ENCODE measurements at places on chromosomes 7 and 10.

GRCh38 chr7:98864731-98865453, 4.9 kb downstream of the TMEM130 start:
- no peak for DNase-seq

DNA sequence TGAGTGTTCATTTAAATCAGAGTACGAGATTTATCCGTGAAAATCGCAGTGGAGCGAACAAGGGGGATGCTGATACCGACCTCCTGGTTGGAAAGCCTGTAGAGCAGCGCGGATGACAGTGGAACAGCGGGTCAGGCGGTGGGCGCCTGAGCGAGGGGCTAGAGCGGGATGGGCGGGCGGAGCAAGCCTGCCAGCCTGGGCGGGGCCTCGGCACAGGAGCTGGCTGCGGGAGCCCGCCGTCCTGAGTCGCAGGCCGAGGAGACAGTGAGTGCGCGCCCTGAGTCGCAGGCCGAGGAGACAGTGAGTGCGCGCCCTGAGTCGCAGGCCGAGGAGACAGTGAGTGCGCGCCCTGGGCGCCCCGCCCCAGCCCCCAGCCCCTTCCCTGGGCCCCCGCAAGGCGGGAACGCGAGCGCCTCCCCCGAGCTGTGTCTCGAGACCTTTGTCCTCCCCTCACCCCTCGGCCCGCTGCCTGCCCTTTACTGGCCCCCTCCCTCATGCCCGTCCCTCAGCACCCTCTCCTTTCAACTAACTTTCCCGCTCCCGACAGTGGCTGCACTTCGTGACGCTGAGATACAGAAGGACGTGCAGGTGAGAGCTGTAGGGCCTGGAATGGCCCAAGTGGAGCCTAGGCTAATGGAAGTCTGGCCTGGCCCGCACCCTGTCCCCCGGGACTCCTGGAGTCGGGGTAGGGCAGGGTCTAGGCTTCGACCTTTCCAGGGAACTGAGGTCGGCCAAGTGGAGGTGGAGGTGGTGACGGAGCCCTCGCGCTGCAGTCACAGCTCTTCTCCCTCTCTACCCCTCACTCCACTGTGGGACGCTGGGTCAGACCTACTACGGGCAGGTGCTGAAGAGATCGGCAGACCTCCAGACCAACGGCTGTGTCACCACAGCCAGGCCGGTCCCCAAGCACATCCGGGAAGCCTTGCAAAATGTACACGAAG, at the start of gene AS3MT:
AS3MT (plus strand) TSS at position 213 of the 941 bp plus-strand sequence; CDS start at position 336, 123 bp downstream.
- DNase-seq = peak; percentile 61

GRCh38 chr7:130134106-130134636, 63.8 kb downstream of the KLHDC10 start:
- DNase-seq = no peak

DNA sequence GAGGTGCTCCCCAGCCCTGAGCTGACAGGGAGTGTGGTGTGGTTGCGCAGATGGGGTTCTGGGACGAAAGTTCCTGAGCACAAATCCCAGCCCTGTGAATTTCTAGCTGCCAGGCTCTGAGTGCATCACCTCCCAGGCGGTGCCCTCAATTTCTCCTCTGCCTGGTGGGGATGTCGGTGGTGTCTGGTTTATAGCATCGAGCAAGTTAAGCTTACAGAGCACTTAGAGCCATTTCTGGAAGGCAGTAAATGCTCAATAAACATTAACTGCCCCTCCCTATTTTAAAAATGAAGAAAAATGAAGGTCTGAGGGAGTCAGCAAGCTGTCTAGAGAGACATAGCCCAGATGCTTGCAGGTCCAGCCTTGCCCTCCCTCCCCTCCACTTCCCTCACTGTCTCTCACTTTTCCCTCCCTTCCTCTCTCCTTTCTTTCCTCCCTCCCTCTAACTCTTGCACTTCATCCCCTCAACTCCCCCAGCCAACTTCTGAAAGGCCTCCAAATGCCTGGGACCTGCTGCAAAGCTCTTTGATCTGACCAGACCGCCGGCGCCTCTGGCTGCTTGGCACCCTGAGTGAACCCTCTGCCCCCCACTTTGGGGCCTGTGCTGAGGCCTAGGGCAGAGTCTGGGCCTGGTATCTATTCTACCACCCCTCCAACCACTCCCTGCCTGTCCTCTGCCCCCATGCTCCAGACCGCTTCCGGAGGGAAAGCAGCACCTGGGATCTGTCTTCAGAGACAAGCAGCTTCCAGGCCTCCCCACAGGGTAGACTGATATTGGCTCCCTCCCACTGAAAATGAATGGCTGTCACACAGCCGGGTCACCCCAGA, 438.3 kb downstream of the RPS24 start:
- DNase-seq = no peak

GRCh38 chr7:150668472-150668911, 17.0 kb upstream of the GIMAP2 start:
- no peak for DNase-seq

DNA sequence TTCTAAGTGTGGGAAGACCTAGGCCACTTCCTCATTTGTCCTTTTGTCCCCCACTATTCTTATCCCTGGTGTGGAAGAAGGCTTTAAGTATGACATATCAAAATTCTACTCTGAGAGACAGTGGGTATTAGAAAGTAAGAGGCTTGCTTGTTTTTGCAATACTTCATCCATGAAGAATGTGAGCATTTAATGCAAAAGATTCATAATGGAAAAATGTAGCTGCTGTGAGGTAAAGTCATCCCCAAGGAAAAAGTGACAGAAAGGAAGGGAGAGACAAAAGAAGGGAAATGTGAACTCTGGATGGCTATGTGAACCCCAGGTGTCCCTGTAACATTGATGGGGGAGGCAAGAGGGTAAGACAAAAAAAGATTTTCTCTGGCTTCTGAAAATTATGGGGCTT, 607.5 kb downstream of the SORCS1 start:
- no peak for DNase-seq

DNA sequence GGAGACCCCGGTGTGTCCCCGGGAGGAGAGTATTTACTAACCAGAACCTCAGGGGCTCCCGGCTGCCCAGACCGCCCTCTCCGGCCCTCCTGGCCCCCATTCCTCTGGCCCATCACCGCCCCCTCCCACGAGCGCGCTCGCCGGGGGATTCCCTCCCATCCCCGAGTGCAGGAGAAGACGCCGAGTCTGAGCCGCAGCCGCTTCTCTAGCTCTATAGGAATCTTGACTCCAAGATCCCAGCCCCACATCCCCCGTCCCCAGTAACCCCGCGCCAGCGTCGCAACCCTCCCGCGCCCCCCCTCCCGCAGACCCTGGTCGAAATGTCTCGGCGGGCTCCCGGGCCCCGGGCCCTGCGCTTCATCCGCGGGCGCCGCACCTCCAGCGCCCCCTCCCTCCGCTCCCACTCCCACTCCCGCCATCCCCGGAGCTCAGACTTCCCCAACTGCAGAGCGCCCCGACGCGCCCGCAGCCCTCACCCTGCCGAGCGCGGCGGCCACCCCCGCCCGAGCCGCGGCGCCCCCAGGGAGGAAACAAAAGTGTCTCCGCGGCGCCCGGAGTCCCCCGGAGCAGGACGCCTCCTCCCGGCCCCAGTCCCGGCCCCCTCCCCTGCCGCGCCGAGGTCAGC, 541 bp downstream of the ELMO1 start:
- no peak for DNase-seq

DNA sequence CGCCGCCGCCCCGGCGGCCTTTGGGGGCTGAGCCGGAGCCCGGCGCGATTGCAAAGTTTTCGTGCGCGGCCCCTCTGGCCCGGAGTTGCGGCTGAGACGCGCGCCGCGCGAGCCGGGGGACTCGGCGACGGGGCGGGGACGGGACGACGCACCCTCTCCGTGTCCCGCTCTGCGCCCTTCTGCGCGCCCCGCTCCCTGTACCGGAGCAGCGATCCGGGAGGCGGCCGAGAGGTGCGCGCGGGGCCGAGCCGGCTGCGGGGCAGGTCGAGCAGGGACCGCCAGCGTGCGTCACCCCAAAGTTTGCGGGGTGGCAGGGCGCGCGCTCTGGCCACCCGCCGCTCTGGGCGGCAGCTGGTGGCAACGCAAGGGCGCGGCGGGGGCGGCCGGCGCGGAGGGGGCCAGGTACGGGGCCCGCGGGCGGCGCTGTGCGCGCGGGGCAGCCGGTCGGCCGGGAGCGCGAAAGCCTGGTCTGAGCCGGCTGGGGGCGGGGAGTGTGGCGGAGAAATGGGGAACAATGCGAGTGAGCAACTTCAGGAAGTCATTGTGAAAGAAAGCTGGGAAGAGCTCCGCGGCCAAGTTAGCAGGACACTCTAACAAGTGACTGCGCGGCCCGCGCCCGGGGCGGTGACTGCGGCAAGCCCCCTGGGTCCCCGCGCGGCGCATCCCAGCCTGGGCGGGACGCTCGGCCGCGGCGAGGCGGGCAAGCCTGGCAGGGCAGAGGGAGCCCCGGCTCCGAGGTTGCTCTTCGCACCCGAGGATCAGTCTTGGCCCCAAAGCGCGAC, at the start of gene IKZF1:
IKZF1 (plus strand) TSS at position 588 of the 782 bp plus-strand sequence. CDS start 14,346 bp downstream, outside the sequence.
- no peak for DNase-seq

DNA sequence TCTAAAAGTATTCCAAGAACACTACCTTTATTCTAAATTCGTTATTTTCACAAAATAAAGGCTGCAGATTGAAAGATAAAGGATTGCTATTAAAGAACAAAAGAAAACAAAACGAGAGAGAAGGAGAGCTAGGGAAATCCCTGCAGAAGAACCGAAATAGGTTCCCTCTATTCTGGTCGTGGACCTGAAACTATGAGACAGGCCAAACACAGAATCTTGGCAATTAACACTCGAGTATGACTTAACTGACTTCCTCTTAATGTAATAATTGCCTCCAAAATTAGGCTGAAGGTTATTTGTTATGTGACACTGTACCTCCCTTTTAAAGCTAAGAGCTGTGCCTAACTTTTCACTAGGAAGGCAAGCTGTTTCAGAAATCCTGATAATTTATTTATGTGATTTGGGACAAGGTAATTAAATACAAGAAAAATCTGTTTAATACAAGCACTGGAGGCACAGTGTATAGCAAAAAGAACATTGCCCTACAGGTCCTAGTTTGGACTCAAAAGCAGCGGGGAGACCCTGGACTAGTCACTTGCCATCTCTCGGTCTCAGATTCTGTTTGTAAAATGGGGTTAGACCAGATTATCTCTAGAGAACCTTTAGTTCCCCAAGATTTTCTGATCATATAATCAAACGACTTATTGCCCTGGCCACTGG, 11.6 kb downstream of the NAMPT start:
- no peak for DNase-seq

GRCh38 chr10:82319562-82319961, 444.6 kb downstream of the NRG3 start:
- no peak for DNase-seq

- no peak for DNase-seq
Measured at GRCh38 chr7:30184791-30185487, 50.2 kb downstream of the MTURN start.

DNA sequence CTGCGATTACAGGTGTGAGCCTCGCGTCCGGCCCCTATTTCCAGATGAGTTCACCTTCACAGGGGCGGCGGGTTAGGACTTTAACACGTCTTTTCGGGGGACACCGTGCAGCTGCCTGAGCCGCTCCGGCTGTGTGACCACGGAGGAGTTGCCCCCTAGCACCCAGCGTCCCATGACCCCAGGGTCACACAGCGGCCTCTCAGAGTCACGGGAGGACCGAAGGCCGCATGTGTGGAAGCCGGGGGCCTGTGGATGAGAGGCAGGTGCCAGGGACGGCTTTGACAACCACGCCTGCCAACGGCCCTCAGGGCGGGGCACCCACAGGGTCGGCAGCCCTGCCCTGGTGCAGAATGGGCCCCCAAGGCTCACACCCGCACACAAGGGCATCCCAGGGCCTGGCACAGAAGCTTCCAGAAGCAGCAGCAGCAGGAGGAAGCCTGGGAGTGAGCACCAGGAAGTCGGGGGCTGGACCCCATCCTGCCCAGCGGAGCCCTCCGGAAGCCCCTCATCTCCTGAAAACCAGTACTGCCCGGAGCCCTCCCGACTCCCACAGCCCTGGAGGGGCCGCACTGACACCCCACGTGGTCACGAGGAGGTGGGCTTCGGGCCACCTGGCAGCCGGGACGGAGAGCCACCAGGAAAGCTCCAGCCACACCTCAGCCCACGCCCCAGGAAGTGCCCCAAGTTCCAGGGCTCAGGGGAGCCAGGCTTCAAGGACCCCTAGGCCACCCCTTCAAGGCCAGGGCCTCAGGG, 32.7 kb downstream of the ADAP1 start:
- DNase-seq = no peak

- no peak for DNase-seq
Measured at GRCh38 chr10:121526135-121526790, 72.0 kb downstream of the FGFR2 start.

DNA sequence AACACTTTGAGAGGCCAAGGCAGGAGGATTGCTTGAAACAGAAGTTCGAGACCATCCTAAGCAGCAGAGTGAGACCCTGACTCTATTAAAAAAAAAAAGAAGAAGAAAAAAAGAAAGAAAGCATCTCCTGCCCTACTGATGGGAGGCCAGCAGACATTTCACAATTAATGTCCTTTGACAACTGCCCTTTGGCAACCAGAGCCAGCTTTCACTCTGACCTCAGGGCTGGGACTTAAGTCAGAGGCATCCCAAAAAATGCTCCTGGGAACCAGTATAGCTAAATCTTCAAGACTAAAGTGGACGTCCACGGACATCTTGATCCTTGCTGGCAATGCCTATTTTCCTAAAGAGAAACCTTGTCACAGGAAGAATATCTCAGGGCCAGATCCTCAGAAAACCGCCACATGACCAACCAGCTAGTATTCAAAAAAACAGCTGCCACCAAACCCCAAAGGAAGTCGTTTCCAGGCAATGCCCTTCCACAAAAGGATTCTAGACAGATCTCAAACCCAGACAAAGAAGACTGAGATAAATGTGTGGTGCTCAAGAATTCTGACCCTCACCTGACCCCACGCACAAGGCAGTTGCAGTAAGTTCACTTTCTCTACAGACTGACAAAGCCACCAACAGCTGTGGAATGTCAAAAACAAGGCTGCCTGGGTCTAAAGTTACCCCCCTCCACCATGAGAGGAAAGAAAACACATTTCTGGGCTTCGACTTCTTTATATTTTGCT, 18.4 kb downstream of the GFRA1 start:
- DNase-seq = no peak

GRCh38 chr7:125136341-125136740, 206.7 kb upstream of the POT1 start:
- no peak for DNase-seq

DNA sequence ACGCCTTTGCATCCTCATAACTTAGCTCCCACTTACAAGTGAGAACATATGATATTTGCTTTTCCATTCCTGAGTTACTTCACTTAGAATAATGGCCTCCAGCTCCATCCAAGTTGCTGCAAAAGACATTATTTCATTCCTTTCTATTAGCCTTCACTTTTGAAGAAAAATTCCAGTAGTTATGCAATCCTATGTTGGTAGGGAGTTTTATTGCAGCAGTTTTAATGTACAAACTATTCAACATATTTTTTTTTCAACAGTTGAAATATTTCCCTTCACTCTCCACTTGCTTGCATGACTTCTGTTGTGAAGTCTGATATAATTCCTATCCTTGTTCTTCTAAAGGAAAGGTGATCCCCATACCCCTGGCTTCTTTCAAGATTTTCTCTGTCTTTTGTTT, 27.3 kb upstream of the ARHGAP22 start:
- no peak for DNase-seq

Measured in G401 (cell line).